Jurkat, Clone E6-1 (cell line): ENCODE measurements at places on chromosomes 3 and 15.

GRCh38 chr15:77354063-77354462, 65.8 kb downstream of the PEAK1 start:
- no peak for DNase-seq

DNA sequence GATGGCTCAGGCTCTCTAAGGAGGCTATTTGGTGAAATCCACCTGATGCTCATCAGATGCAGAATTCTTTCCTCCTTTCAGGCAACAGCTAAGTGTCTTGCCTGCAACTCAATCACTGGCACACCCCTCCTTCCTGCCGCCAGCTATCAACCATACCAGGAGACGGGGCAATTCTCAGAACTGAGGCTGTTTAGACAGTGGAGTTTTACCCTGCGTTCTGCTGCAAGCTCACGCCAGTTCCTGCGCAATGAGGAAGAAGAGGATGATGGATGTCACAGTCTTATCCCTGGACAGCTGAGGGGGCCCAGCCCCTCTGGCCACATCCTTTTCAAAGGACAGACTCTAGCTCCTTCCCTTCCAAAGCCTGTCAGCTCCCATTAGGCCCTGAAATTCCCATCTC, 7.0 kb upstream of the MANF start:
- no peak for DNase-seq

DNA sequence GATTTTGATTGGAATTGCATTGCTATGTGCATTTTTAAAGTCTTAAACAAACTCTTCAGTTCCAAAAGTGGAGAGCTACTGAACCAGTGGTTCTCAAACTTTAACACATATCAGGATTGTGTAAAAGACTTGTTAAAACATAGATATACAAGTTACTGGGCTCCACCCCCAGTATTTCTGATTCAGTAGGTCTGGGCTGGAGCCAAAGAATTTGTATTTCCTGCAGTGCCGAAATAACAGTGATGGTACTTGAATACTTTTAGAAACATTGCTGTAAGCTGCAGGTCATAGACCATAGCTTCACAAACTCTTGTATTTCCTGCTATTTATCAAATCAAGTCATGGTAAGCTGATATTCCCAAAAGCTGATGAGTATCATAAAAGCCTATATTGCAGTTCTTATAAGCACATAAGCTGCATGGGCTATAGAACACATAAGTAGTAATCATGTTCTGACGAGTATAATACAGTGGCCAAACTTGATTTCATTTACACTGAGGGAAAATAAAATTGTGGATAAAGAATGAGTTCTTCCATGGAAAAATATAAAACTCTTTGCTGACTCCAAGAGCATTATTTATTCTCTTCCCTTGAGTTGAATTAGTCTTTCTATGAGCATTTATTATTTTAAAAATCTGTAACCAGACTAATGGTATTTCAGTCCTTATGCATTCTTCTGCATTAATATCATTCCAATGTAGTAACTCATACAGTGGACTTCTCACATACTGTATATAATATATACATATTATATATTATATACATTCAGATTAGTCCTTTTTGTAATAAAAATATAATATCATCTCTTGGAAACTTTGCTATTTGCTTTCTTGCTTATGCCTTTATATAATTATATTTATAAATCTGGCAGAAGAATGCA, 550.5 kb upstream of the AGTR1 start:
- DNase-seq, result no peak

- DNase-seq, result no peak
Measured at GRCh38 chr3:197989651-197990050, 29.6 kb downstream of the LMLN start.

GRCh38 chr3:40585381-40586016, 60.7 kb downstream of the ZNF621 start:
- no peak for DNase-seq
